ENCODE measurements at places on chromosomes 2 and 18. TPM values are rescaled to one million over a fixed set of nuclear protein-coding genes. Genes with fewer than 3 reads are reported as not detected.

The UGT1A4 gene
- total RNA-seq = not detected

The ABCB11 gene
- total RNA-seq = not detected

The SMCHD1 gene
- total RNA-seq = 174 TPM

The SERPINB3 gene
- total RNA-seq = not detected

The CAPN13 gene
- not detected for total RNA-seq

The CLEC4F gene
- total RNA-seq = not detected

The AGXT gene
- not detected for total RNA-seq

The ITGA4 gene
- total RNA-seq = 344 TPM

- peak overlapping the region; percentile 75 for H3K4me3 ChIP-seq
- H3K36me3 ChIP-seq = no peaks in the 10 kb centered on the region
- DNase-seq = no peak
- peaks cover 57% of the 10 kb centered on the region for H3K27me3 ChIP-seq
- H3K4me1 ChIP-seq = peaks cover 23% of the 10 kb centered on the region
- H3K27ac ChIP-seq = no peak overlapping the region
Measured at GRCh38 chr2:174730698-174731018, 33.6 kb downstream of the CHRNA1 start.

DNA sequence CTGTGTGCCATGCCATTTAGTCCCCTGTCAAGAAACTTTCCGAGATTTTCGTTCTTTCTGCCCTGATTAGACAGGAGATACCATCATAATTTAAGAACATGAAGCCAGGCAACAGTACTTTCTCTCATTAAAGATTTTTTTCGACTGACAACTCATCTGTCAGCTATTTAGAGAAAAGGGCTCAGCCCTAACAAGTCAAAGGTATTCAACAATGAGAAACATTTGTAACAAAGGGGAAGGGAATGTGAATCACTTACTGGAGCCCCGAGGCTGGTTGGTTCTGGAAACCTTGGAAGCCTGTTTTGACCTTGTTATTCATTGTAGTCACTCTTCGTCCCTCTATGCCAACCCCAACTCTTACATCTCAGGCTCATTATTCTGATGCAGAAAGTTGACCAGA, 199.4 kb downstream of the SPP2 start:
- peaks cover 2% of the 10 kb centered on the region for H3K36me3 ChIP-seq
- H3K4me3 ChIP-seq = no peak overlapping the region
- no peak for DNase-seq
- H3K27ac ChIP-seq = no peak overlapping the region
- H3K27me3 ChIP-seq = no peaks in the 10 kb centered on the region

DNA sequence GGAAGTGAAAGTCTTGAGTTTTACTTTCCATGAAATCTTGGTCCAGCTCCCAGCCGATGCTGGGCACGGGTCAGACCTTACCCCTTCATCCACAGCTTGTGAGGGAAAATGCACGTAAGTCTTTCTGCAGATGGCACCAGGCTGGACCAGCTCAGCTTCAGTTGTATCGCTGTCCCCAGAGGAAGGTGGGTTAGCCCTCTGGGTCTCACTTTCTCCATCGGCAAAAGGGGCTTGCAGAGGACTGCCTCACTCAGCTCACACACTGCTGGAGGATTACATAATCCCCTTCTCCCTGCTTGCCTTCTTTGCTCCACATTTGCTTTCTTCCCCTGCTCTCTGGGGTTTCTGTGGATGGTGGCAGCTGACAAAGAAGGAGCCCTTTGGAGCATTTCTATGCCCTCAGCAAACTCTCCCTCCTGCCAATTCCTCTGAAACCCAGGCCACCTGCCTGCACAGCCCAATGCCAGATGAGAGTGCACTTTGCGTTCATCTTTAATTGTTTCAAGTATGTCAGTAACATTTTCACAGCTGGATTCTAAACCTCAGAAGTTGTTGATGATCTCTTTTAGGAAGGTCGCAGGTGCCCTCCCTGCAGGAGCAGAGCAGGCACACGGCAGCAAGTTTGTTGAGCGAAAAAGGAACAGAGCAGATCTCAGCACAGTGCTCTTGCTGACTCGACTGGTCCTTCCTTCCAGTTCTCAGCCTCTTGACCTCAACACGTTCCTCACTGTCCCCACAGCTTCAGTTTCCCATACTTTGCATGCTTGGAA, 155.6 kb upstream of the GLI2 start:
- DNase-seq = no peak
- peaks cover 30% of the 10 kb centered on the region for H3K27me3 ChIP-seq
- H3K4me1 ChIP-seq = no peaks in the 10 kb centered on the region
- no peaks in the 10 kb centered on the region for H3K36me3 ChIP-seq
- H3K27ac ChIP-seq = no peak overlapping the region

DNA sequence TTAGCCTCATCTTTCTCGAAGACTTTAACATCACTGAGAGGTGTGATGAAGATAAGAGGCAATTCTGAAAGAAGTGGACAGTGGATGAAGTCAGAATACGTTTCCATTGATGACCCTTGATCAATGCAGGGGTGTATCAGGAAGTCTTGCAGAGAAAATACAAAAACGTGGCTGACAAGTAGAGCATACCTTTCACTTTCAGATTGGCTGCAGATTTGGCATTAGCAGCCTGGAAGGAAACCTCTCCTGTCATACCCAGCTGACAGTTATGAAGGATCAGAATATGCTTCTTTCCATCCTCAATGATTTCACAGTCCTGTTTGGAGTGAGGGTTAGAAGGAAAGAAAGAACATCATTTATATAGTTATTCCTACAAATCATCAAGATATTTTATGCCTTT, 152.5 kb downstream of the PLEKHA3 start:
- DNase-seq = no peak
- peaks cover 1% of the 10 kb centered on the region for H3K36me3 ChIP-seq
- no peaks in the 10 kb centered on the region for H3K4me1 ChIP-seq
- peaks cover 6% of the 10 kb centered on the region for H3K27me3 ChIP-seq
- no peak overlapping the region for H3K27ac ChIP-seq

DNA sequence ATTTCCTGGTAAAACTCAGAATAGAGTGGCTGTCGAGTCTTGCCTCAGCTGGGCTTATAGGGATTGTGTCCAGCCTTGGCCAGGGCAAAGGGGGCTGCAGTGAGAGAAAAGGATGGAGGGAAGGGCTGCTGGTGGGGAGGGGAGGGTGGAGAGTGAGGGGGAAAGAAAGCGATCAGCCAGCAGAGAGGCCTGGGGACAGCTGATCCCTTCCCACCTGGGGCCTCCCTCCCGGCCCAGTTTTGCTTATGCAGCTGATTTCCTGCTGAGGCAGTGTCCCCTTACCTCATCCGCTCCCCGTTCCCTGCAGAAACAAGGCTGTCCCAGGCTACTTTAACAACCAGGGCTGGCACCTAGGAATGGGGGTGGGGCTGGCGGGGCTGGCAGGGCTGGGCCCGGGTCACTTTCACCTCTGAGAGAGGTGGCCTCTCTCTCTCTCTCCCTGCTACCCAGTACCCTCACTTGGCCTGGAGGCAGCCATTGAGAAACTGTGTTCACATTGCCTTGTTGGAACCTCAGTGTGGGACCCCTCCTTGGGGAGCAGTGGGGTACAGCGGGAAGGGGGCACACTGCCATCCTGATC, 12.2 kb upstream of the GMPPA start:
- DNase-seq = no peak
- no peak overlapping the region for H3K4me3 ChIP-seq
- peaks cover 52% of the 10 kb centered on the region for H3K27me3 ChIP-seq

DNA sequence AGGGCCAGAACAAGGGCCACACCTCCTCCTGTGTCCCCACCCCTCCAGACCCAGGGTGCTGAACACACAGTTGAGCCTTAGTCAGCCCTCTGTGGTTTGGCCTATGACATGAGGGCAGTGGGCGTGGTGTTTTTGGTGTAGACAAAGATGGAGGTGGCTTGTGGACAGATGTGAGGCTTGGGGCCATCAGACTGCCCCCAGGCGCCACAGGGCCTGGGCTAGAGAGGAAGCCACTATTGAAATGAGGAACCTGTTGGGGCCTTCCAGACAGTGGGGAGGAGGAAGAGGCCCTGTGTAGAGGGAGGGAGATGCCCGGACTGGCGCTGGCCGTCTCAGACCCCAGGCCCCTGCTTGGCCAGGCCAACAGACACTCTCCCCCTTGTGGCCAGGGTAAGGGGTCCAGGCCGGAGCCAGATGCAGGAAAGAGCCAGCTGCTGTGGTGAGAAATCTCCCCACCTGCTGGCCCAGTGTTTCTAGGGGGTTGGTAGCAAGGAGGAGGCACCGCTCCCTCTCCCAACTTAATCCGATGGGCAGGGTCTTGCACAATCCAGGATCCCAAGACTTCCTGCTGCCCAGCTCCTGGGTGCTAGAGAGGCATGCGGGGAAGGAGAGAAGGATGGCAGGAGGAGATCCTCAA, 53.8 kb downstream of the SMAD7 start:
- H3K4me1 ChIP-seq = peaks cover 16% of the 10 kb centered on the region
- no peaks in the 10 kb centered on the region for H3K27me3 ChIP-seq
- peak; percentile 45 for DNase-seq
- no peak overlapping the region for H3K27ac ChIP-seq
- peaks cover 2% of the 10 kb centered on the region for H3K36me3 ChIP-seq

- peaks cover 4% of the 10 kb centered on the region for H3K27me3 ChIP-seq
- no peaks in the 10 kb centered on the region for H3K4me1 ChIP-seq
- no peak for DNase-seq
Measured at GRCh38 chr2:24469148-24469650, 21.9 kb upstream of the NCOA1 start.

- H3K27me3 ChIP-seq = no peaks in the 10 kb centered on the region
- H3K4me1 ChIP-seq = no peaks in the 10 kb centered on the region
- no peak for DNase-seq
- H3K4me3 ChIP-seq = no peak overlapping the region
- no peak overlapping the region for H3K27ac ChIP-seq
- H3K36me3 ChIP-seq = no peaks in the 10 kb centered on the region
Measured at GRCh38 chr18:68270017-68270416, 444.9 kb downstream of the TMX3 start.

GRCh38 chr2:27907547-27907946, 17.0 kb downstream of the BABAM2 start:
- H3K27me3 ChIP-seq = no peaks in the 10 kb centered on the region
- peaks cover 57% of the 10 kb centered on the region for H3K4me1 ChIP-seq
- H3K4me3 ChIP-seq = no peak overlapping the region

DNA sequence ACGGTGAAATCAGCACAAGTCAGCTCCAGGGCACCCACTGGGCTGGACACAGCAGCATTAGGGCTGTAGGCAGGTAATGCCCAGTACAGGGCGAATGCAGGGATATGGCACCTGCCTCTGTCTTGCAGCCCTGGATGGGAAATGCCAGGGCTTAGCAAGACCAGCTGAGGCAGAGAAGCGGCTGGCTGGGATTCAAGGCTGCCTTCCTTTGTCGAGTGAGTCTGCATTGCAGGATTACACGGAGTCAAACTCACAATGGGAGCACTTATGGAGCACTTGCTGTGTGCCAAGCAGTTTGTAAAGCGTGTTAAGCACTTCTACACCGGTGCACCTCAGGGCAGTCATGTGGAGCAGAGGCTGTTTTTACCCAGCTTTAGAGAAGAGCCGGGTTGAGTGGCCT, 87.3 kb upstream of the HDAC4 start:
- peaks cover 5% of the 10 kb centered on the region for H3K27me3 ChIP-seq
- H3K27ac ChIP-seq = no peak overlapping the region
- no peaks in the 10 kb centered on the region for H3K36me3 ChIP-seq
- H3K4me1 ChIP-seq = no peaks in the 10 kb centered on the region

DNA sequence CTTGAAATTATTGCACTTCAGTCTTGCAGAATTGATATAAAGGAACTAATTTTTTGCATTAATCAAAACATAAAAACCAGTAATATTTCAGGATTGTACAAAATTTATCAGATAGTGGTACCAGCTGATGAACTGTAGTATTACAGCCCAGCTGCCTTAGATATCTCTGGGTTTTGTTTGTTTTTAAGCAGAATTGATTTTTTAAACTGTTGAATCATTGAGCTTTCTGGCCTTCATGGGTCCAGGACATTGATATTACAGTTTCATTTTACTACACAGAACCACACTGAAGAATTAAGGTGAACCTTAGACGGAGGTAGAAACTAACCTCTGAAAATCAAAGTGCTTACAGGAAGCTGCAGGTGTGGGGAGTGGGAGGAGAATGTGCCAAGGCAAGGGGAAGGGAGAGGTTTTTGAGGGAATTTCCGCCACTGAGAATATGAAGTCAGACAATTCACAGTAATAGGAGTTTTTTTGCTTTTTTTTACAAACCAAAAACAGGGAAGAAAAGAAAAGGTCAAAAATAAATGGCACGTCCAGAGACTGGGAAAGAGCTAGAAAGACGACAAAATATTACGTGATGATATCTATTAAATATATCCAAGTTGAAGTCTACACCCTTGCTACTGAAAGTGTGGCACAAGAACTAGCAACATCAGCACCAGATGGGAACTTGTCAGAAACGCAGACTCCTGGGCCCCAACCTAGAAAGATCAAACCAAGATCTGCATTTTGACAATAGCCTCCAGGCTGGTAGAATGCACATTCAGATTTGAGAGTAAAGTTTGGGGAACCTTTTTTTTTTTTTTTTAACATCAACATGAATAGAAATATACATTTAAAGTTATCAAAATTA, 40.8 kb upstream of the SPAG16 start:
- H3K27ac ChIP-seq = peak overlapping the region; percentile 40
- peak overlapping the region; percentile 12 for H3K4me3 ChIP-seq
- H3K27me3 ChIP-seq = peaks cover 21% of the 10 kb centered on the region
- peaks cover 6% of the 10 kb centered on the region for H3K4me1 ChIP-seq
- H3K36me3 ChIP-seq = no peaks in the 10 kb centered on the region

GRCh38 chr18:2656237-2656980, 883 bp downstream of the SMCHD1 start:
- DNase-seq = peak; percentile 72
- H3K27ac ChIP-seq = peak overlapping the region; percentile 96
- H3K27me3 ChIP-seq = no peaks in the 10 kb centered on the region
- H3K4me3 ChIP-seq = peak overlapping the region; percentile 94

GRCh38 chr18:58168993-58169392, 125.0 kb downstream of the NEDD4L start:
- no peak for DNase-seq
- no peak overlapping the region for H3K27ac ChIP-seq
- peaks cover 27% of the 10 kb centered on the region for H3K27me3 ChIP-seq
- H3K4me3 ChIP-seq = no peak overlapping the region
- no peaks in the 10 kb centered on the region for H3K36me3 ChIP-seq

GRCh38 chr2:71617266-71617665, 163.9 kb downstream of the DYSF start:
- H3K27me3 ChIP-seq = no peaks in the 10 kb centered on the region
- H3K27ac ChIP-seq = no peak overlapping the region
- H3K36me3 ChIP-seq = no peaks in the 10 kb centered on the region
- H3K4me1 ChIP-seq = no peaks in the 10 kb centered on the region
- peak; percentile 16 for DNase-seq

- no peaks in the 10 kb centered on the region for H3K4me1 ChIP-seq
- H3K4me3 ChIP-seq = no peak overlapping the region
- no peaks in the 10 kb centered on the region for H3K36me3 ChIP-seq
- no peaks in the 10 kb centered on the region for H3K27me3 ChIP-seq
- no peak for DNase-seq
- no peak overlapping the region for H3K27ac ChIP-seq
Measured at GRCh38 chr18:55641486-55641885, 53.5 kb upstream of the TCF4 start.

- H3K4me3 ChIP-seq = no peak overlapping the region
- H3K27me3 ChIP-seq = no peaks in the 10 kb centered on the region
- no peaks in the 10 kb centered on the region for H3K36me3 ChIP-seq
- H3K4me1 ChIP-seq = peaks cover 8% of the 10 kb centered on the region
- H3K27ac ChIP-seq = no peak overlapping the region
- no peak for DNase-seq
Measured at GRCh38 chr2:227455200-227455599, 16.8 kb upstream of the AGFG1 start.

Measured in activated CD8-positive, alpha-beta memory T cell treated with anti-CD3 and anti-CD28 coated beads, Interleukin-2, amount 10 ng/mL, durations not matched to agents 7 days and 5 days (primary cell).